ENCODE measurements at places on chromosomes 3 and 15.

DNA sequence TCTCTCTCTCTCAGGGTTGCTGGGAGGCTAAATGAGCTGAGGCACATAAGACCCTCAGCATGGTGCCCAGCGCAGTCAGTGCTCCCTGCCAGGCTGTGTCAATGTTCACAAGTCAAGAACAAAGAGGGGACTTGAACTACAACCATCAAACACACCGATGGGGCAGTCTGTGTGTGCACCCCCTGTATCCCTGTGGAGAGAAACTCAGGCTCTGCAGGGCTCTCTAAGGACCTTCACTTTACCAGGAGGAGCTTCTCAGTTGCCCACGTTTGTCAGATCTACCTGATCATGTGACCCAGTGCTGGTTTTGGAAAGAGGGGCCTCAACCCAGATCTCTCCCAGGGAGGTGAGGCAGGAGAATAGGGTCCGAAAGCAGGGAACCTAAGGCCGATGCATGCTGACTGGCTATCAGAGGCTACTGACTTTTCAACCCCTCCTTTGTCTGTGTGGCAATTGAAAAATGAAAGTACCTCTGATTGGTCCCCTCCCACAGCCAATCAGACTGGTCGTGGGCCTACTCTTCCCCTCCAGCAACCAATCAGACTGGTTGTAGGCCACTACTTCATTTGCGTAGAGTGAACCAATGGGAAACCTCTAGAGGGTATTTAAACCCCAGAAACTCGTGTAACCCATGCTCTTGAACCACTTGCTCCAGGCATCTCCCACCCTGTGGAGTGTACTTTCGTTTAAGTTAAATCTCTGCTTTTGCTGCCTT lies 34.0 kb downstream of the RHCG start:
- no peak for DNase-seq

- no peak for DNase-seq
Measured at GRCh38 chr3:125507128-125507527, 12.9 kb downstream of the SNX4 start.

- DNase-seq: no peak
Measured at GRCh38 chr15:54577476-54578250, 599.4 kb downstream of the UNC13C start.

GRCh38 chr15:47661661-47662180 lies 55.6 kb upstream of the SEMA6D start:
- no peak for DNase-seq

DNA sequence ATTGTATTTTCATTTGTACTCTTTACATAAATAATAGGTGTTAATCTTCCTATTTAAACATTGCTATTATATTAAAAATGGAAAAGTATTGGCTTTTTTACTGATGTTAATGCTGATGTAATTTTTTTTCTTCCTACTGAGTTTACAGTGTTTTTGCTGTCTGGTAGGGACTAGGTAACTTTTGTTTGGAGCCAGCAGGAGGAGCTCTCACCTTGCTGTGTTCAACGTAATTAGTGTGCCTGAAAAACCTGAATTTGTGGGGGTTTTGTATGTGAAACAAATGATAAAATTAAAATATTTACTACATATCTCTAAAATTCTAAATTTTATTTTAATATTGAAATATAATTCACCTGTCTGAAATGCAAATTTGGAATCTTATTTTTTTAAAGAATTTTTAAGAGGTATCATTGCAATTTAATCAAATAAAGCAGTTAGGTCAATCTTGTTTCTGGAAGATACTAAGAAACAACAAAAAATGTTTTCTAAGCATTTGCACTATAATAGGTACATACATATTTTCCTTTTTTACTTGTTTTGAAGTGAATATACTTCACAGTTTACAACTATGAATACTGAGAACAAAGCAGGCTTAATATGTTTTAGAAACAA lies 48.8 kb downstream of the EPHA6 start:
- no peak for DNase-seq

DNA sequence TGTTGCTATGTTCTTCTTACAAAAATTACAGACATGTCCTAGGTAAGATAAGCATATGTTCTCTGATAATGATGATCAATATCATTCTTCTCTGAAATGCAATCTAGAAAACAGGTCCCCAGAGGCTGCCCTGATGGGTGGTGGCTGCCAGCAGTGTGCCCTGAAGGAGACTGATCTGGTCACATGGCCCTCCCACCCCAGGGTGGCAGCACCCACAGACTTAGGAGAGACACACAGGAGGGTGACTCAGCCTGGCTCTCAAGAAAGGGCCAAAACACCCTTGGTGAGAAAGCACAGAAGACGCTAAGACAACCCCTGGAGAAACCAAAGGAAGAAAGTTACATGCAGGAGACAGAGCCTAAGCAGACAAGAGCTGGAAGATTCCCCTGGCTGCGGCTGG lies 203.7 kb downstream of the TJP1 start:
- no peak for DNase-seq

DNA sequence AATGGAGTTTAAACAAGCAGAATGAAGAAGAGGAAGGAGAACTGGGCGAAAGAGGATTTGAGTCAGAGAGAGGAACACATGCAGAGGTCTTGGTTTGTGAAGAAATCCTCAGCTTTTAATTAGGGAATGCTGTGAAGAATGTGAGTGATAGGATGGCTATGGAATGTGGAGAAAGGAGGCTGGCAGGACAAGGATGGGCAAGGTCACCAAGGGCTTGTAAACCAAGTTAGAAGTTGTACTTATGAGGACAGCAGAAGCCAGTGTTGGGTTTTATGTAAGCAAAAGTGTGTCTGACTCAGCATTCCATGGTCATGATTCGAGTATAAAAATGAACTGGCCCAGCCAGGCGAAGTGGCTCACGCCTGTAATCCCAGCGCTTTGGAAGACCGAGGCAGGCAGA lies 60.0 kb upstream of the IL12A start:
- DNase-seq: no peak

DNA sequence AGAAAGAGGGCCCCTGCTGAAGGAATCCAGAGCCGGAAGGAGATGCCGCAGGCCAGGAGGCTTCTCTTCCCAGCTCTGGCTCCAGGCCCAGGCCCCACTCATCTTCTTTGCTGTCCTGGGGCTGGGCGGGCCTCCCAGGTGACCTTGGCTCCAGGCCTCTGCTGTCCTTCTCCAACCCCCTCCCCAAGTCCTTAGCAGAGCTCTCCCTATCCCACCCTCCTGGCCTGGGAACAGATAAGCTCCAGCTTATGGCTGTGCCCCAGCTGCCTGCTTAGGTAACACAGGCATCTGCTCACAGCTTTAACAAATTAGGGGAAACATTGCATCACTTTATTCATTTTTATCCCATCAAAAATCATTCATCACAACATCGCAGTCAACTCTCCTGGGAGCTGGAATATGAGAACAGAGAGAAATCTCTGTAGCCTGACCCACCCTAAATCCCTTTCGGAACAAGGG lies 86.9 kb downstream of the SEMA5B start:
- DNase-seq: no peak

DNA sequence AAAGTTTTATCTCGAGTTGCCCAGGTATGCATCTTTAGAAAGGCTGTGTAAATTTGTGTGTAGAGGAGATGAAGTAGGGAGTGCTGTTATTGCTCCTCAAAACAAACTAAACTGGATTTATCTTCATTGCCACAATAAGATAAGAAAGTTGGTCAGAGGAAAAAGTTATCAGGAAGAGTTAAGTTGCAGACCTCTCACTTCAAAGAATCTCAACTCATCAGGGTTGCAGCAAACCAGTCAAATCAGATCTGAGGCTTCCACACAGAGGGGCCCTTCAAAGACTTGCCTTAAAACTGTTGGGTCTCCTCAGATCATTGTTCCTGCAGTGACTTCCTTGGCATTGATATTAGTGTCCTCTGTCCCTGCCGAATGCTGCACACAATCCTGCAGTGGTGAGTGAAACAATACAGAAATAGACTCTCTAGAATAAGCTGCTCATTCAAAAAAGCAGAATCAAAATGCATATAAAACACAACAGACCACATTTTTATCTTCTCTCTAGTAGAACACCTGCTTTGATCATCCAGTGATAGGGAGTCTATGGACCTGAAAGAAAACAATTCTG lies 191.2 kb upstream of the CBLB start:
- DNase-seq: no peak

- no peak for DNase-seq
Measured at GRCh38 chr3:16316847-16317560, 52.0 kb downstream of the OXNAD1 start.

- DNase-seq: no peak
Measured at GRCh38 chr3:109023656-109024254, 70.1 kb upstream of the GUCA1C start.

GRCh38 chr15:82040390-82040789 lies 5.4 kb downstream of the MEX3B start:
- DNase-seq: no peak

- DNase-seq: no peak
Measured at GRCh38 chr3:112115161-112115739, 17.8 kb downstream of the GCSAM start.

DNA sequence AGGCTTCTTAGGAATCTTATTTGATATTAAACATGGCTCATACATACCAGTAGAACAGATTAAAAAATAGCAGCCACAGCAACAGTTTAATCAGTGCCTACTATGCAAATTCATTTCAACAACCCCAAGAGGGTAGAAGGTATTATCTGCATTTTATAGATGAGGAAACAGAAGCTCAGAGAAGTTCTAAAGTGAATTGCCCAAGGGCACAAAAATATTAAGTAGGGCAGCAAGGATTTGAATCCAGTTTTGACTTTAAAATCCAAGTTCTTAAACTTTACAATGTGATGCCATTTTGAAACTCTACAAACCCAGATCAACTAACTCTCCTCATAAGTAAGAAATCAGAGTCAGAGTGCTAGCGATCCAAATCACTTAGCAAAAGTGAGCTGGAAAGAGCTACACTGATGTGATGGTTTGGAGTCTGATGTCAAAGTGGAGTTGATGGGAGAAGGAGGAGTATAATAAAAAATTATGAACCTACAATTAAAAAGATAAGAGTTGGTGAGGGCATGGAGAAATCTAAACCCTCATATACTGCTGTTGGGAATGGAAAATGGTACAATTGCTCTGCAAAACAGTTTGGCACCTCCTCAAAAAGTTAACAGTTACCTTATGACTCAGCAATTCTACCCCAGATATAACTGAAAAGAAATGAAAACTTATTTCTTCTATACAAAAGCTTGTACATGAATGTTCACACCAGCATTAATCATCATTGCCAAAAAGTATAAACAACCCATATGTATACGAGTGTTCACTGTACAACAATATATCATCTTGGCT lies 51.0 kb upstream of the PLXND1 start:
- no peak for DNase-seq

DNA sequence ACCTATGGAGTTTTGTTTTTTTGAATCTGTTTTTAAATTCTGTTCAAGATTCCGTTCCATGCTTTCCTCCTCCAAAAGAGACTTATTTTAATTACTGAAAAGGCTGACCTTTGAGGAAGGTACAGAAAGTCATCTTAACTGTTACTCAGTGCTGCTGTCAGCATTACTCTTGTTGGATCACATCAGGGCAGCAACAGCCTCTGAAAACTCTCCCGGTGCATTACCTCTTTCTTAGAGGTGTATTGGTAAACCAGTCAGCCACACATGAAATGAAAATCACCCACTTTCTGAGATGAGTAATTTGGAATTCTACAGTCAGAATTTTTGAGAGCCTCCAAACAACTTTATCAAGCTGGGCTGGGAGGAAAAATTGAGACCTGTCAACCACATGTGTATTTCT lies 88.5 kb upstream of the LIMD1 start:
- DNase-seq: no peak

DNA sequence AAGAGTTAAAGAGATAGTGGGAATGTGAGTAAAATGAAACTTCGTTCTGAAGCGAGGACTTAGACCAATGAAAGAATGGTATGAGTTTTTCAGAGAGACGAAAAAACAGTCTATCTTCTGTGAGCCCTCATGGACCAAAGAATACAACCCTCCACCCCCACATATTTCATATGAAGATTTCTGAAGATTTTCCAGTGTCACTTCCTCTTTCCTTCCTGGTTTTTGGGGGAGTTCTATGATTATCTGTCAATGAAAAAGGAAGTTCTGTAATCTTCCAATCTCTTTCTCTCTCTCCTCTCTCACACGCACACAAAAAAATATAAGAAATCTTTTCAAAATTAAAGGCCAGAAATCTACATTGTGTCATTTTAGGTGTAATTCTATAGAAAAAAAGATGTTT lies 27.7 kb downstream of the CMSS1 start:
- DNase-seq: no peak

DNA sequence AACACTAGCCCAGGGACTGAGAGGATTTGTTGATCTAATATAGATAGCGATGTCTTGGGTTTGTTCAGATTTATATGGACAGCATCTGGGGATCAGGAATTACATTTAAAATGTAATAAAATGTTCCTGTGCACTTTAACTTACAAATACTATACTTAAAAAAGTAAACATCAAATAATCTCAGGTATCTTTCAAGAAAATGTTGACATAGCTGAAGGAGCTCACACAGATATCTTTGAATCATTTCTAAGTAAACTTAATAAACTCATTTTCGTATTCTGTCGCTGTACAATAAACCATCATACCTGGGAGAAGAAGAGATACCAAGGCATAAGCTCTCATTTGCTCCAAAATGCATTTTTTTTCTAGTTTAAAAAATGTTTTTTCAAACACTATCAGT lies 557.5 kb upstream of the NR2F2 start:
- no peak for DNase-seq

GRCh38 chr3:155963570-155963969 lies 93.1 kb downstream of the GMPS start:
- no peak for DNase-seq

- DNase-seq: no peak
Measured at GRCh38 chr3:112331851-112332250, 1.1 kb upstream of the CD200 start.

DNA sequence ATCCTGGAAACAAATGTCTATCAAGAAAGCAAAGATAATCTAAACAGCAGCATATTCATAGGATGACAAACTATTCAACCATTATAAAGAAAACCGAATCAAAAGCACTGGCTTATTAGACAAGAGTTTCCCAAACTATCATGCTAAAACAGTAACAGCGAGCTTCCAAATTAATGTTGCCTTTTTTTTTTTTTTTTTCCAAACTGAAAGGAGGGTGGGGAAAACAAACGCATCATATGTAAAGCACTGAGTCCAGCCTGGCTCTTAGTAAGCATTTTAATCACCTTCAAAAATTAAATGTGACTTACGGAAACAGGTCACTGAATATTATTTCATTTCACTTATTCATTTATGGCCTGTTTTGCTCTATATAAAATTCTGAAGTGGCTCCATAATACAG lies 2.3 kb downstream of the TJP1 start:
- DNase-seq: no peak

- DNase-seq: no peak
Measured at GRCh38 chr3:119401069-119401468, 62.3 kb downstream of the TMEM39A start.

DNA sequence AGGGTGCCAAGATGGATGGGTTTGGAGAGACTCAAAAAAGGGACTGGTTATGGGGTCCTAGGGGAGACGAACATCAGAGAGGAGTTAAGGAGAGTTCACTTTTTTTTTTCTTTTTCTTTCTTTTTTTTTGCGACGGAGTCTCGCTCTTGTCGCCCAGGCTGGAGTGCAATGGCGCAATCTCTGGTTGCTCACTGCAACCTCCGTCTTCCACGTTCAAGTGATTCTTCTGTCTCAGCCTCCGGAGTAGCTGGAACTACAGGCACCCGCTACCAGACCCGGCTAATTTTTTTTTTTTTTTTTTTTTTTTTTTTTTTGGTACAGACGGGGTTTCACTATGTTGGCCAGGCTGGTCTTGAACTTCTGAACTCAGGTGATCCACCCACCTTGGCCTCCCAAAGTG lies 1.2 kb downstream of the SPINT1 start:
- no peak for DNase-seq

GRCh38 chr3:104279617-104280016 lies 1087.1 kb upstream of the ALCAM start:
- DNase-seq: no peak

- no peak for DNase-seq
Measured at GRCh38 chr15:68151277-68151676, 53.9 kb downstream of the CALML4 start.

- no peak for DNase-seq
Measured at GRCh38 chr15:86608461-86609205, 529.0 kb downstream of the AGBL1 start.
